Activated T-cell treated with anti-CD3 and anti-CD28 coated beads for 4 hours (primary cell): ENCODE measurements at places on chromosomes 3 and 15.

DNA sequence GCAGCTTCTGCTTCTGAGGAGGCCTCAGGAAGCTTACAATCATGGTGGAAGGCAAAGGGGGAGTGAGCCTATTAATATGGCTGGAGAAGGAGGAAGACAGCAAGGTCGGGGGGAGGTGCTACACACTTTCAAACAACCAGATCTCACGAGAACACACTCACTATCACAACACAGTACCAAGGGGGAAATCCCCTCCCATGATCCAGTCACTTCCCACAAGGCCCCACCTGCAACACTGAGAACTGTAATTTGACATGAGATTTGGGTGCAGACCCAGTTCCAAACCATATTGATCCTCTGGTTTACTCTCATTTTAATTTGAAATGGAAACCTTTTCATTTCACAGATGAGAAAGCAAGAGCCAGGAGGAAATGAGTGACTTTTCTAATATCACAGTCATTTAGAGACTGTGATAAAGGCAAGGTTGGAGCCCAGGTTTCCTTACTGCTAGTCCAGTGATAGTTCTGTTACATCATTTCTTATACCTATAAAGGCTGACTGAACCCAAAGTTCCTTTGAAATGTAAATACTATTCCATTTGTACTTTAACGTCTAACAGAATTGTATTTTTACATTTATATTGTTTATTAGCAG lies 105.8 kb upstream of the GAP43 start:
- DNase-seq = no peak

DNA sequence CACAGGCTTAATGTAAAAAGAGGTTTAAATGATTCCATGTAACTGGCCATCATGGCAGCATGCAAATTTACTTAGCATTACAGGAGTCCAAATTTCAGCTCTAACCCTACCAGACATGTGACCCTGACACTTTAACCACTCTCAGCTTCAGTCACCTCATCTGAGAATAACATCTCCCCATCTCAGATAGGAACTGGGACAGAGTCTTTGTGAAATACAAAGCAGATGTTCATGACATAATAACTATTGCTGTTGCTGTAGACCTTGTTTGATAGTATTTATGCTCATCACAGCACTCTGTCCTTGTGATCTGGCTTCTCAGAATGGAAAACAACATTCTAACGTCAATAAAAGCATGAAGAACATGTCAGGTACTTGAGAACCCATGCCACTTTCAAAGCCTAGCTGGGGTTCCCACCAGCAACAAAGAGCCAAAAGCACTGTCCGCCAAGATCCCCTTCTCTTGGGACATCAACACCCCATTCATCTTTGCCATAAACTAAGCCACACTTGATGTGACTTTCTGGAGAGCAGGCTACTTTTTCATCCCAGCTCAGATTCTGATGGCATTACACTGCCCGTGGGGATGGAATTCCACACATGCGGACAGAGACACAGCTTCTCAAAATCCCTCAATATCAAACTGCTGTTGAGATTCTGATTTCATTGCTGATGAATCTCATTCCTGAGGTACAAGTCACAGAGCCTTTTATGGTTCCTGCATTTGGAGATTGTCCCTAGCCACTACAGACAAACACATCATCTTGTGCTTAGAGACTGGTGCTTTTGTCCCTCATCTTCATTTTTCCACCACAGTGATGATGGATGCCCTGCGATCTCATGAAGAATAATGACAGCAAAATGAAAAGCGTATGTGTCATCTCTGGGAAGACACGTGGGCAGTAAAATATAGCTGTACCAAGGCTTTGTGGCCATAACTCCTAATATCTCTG lies 202.7 kb downstream of the TNIK start:
- no peak for DNase-seq

DNA sequence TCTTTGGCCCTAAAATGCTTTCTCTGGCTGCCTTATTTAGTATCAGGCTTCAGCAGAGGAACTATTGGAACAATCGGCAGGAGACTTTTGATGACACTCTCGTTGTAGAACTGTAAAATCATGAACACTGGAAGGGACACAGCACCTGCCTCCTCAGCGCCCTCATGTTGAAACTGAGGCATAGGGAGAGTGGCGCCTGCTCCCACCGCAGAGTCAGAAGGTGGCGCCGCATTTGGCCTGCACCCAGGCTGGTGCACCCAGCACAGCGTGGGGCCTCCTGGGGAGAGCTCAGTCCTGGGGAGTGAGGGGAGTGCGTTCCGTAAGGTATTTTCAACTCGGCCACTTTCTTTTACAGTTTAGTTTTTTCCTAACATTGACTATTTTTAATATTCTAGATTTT lies 78.2 kb upstream of the BLM start:
- DNase-seq = no peak

DNA sequence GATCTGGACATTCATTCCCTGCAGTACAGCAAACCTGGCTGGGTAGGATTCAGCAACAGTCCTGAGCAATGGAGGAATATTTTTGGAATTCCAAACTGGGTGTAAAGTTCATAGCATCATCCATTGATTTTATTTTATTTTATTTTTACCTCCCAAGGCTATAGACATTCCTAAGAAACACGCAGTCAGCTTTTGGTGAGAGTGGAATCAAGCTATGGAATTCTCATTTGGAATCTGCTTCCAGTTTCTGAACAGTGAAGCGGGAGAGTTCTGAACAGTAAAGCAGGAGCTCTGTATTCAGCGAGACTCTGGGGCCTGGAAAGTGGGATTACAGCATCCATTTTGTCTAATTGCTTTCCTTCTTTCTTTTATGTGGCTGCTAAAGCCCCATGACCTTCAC lies 1.4 kb upstream of the PDZRN3 start:
- no peak for DNase-seq

- no peak for DNase-seq
Observed at GRCh38 chr15:95365511-95366107, 964.9 kb upstream of the NR2F2 start.

GRCh38 chr3:194112120-194113106 lies 23.5 kb upstream of the HES1 start:
- DNase-seq = no peak

DNA sequence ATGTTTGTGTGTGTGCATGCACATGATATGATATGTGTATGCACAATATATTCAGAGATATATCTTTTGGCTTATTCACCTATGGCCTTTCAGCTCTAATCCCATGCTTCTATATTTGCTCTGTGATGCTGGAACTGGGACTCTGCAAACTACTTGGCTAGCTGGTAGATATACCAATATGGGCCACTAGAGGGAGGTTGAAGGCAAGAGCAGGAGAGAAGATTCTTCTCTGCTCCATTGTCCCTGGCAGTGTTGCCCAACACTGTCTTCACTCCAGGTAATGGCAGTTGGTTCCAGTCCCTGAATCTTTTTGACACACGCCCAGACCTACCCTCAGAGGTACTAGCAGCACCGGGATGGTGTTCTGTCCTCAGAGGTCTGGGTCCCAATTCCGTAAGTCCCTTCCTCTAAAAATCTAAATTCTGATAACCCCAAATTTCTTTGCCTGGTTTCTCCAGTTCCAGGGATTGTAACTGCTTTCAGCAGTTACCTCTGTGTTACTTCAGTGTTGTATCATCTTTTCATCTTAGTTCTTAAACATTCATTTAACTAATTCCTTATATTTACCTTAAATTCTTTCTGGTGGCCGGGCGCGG lies 44.7 kb downstream of the GTPBP8 start:
- peak; percentile 29 for DNase-seq

- DNase-seq = no peak
Observed at GRCh38 chr3:138801792-138802191, 32.9 kb downstream of the PIK3CB start.

GRCh38 chr15:66886686-66887273 lies 178.6 kb upstream of the SMAD3 start:
- no peak for DNase-seq

DNA sequence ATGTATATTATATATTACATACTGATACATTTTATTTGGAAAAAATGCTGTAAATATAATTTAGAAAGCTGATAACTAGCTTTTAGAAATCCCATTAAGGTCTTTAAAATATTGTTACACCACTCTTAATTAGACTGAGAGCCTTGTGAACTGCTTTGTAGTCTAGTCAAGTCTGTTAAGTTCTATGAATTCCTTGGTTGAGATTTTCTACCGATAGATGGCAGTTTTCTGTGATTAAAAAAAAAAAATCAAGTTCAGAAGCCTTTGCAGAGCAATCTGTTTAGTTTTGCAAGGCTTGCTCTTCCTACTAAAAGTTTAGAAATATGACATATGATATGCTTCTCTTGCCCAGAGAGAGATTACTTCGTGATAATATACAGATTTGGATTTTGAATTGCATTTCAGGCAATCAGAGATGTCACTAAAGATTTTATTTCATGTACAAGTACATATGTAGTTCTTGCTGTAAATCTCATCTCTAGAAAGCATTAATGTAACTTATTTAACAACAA lies 60.4 kb upstream of the SLITRK3 start:
- no peak for DNase-seq

DNA sequence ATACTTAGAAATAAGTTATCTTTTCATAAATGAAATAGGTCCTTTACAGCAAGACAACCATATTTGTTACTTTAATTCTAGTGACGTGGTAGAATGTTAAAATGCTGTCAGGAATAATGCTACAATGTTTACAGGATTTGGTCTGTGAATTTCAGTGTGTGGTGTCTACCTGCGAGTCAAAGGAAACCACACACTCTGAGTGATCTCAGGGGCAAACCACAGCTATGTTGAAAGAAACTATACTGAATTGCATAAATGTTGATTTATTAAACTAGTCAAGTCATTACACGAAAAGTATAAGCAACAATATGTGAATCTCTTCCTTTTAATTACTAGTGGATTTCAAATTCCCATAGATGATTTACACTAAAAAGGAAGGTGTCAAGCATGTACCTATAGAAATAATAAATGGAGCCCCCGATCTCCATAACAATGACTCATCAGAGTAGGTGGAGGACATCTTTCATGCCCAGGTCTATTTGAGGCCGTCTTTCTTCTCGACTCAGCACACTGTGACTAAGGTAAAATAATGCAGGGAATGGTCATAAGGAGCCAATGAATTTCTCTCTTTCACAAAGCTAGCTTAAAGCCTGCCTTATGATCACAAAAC lies 463.0 kb downstream of the ERC2 start:
- no peak for DNase-seq

GRCh38 chr15:80823120-80823519 lies 44.0 kb downstream of the CEMIP start:
- DNase-seq = no peak

DNA sequence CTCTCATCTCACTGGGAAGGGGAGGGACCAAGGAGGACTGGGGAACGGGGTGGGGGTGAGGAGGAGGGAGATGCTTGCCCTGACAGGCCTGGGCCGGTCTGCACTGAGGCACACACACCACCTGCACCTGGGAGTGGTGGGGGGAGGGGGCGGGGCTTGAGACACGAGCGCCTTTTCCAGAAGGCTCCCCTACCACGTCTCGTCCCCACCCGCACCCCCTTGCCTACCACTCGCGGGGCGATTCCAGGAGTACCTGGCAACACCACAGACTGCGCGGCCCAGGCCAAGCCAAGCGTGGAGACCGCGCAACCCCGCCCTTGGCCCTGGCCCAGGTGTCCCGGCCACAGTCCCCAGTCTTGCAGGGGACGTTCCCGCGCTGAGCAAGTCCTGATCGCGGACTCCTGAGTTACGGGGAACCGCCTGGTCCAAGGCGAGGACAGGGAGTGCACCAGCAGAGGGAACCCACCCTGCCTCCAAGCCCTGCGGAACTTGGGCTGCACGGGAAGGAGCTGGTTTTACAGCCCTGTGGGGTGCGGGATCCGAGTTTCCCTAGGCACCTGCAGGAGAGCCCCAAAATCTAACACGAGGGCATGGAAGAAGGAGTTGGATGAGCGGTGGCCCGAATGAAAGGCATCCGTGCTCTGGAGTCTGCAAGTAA lies 68.1 kb upstream of the SH3GL3 start:
- DNase-seq = no peak

- no peak for DNase-seq
Observed at GRCh38 chr3:178393824-178394223, 142.4 kb upstream of the KCNMB2 start.

- DNase-seq = no peak
Observed at GRCh38 chr3:188432802-188433520, 279.0 kb downstream of the LPP start.

GRCh38 chr15:80819001-80819400 lies 39.8 kb downstream of the CEMIP start:
- DNase-seq = no peak

- no peak for DNase-seq
Observed at GRCh38 chr3:117586161-117586560, 876.6 kb downstream of the TUSC7 start.

- DNase-seq = no peak
Observed at GRCh38 chr15:79957741-79958140, 13.3 kb downstream of the BCL2A1 start.

DNA sequence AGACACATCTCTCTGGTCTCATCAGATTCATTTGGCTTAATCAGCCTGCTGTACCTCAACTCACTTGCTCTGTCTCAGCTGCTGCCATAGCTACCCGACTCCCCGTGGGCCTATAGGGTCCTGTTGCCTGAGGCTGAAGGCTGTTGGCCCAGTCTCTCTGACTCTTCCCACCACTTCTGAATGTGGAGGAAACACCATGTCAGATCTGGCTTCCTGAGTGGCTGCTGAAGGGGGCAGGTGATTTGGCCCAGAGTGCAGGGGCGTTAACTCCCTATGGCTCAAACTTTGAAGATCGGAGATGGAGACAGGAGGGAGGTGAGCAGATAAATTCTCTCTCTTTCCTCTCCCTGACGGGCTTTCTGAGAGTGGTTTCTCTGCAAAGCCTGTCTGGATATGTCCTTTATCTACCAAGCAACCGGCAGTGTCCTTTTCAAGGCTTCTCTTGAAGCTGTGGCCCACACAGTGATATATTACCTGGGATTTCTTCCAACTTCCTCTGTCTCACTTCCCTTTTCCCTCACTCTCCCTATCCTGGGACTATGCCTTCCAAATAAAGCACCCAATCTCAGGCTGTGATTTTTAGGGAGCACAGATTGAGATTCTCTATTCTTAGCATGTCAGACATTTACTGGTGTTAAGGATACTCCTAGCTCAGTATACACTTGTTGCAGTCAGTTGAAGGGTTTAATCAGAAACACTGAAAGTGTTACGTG lies 334.9 kb upstream of the TBC1D5 start:
- DNase-seq = no peak

GRCh38 chr15:96657096-96657495 lies 326.6 kb downstream of the NR2F2 start:
- no peak for DNase-seq

GRCh38 chr3:110314512-110315114 lies 757.0 kb upstream of the NECTIN3 start:
- peak; percentile 43 for DNase-seq

DNA sequence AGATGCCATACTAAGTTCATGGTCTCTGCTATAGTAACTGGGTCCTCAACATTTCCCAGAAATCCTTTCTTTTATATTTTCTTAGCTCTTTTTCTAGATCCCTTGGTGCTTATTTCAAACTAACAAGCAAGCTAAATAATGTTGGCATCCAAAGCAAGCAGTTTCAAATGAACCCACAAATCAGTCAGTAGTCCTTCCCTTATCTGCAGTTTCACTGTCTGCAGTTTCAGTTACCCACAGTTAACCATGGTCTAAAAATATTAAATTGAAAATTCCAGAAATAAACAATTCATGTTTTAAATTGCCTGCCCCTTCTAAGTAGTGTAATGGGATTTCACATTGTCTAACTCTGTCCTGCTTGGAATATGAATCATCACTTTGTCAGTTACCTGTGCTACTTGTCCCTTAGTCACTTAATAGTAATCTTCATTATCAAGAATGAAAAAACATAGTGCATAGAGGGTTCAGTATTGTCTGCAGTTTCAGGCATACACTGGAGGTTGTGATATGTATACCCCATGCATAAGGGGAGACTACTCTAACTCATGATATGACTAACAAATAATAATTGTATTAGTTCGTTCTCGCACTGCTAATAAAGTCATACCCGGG lies 633.7 kb downstream of the MECOM start:
- no peak for DNase-seq

GRCh38 chr3:38646062-38646461 lies 3.4 kb downstream of the SCN5A start:
- DNase-seq = no peak
